ENCODE measurements at places on chromosomes 16 and 17.

GRCh38 chr16:86067936-86068335, 169.0 kb downstream of the IRF8 start:
- DNase-seq, result no peak

- DNase-seq, result no peak
Observed at GRCh38 chr17:2795441-2796163, 636 bp upstream of the RAP1GAP2 start.

GRCh38 chr16:84608282-84608681, 9.6 kb downstream of the COTL1 start:
- peak; percentile 47 for DNase-seq

DNA sequence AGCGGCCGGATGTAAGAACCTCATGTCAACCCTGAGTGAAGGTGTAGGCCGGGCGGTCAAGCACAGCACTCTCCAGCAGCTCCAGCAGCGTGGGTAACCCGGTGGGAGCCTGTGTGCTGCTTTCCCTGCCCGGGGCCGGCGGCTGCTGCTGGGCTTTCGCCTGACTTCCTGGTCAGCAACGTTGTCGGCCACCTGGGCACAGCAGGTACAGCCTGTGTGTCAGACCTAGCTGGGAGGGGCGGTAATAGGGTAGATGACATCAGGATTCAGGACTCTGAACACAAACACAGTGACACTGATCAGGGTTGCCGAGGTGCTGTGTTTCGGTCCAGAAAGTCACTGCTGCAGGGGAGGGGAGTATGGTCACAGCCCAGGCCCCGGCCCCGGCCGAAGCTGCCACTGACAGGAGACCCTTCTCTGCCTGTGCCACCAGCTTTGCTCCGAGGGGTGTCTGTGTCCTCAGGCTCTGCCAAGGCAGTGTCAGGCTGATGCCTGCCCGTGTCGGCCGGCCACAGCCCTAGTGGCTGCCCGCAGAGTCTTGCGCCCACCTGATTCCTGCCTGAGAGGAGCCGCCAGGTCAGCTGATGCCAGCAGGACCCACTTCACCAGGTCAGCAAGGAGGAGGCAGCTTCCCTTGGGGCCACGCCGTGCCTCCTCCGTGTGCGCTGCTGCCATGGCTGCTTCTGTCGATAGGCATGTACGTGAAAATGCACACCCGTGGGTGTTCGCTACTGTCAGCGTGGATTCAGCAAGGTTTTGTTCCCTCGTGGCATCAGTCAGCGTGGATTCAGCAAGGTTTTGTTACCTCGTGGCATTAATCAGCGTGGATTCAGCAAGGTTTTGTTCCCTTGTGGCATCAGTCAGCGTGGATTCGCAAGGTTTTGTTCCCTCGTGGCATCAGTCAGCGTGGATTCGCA, 9.2 kb downstream of the RAB40C start:
- DNase-seq, result no peak

DNA sequence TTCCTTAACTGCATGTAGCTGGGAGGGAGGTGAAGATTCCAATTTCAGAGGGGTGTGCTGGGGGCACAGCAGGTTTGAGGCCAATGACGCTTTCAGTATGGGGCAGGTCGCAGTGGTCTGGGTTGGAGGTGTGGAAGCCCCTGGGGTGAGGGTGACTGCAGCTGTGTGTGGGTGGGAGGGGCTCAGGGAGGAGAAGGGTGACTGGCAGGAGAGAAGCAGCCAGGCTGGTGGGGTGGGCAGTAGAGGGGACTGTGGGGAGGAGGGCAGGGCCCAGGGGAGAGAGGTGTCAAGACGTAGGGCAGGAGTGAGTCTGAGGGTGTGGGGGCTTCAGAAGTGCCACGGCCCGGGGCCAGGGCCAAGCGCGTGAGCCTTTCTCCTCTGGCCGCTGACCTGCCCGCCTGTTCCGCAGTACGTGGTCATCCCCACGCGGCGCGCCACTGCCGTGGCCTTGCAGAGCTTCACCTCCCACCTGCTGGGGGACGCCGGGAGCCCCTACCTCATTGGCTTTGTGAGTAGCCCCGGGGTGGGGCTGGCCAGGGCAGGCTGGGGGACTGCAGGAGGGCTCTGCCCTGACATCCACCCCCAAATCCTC, 19.4 kb downstream of the MYBBP1A start:
- no peak for DNase-seq

GRCh38 chr16:89446136-89446974, 44.0 kb downstream of the ANKRD11 start:
- no peak for DNase-seq

DNA sequence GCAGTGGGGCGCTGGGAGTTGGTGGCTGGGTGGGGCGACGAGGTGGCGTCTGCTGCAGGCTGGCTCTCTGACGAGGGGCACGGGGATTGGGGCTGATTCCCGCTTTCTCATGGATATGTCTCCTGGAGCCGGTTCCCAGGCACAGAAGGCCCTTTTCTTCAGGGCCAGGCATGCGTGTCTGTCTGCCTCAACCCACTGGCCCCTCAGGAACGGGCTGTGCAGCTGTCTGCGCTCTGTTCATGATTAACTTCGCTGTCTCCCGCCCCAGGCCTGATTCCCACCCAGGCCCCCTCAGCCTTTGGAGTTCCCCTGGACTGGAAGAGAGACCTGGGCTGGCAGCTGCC, 53.1 kb downstream of the RAP1GAP2 start:
- DNase-seq, result no peak

DNA sequence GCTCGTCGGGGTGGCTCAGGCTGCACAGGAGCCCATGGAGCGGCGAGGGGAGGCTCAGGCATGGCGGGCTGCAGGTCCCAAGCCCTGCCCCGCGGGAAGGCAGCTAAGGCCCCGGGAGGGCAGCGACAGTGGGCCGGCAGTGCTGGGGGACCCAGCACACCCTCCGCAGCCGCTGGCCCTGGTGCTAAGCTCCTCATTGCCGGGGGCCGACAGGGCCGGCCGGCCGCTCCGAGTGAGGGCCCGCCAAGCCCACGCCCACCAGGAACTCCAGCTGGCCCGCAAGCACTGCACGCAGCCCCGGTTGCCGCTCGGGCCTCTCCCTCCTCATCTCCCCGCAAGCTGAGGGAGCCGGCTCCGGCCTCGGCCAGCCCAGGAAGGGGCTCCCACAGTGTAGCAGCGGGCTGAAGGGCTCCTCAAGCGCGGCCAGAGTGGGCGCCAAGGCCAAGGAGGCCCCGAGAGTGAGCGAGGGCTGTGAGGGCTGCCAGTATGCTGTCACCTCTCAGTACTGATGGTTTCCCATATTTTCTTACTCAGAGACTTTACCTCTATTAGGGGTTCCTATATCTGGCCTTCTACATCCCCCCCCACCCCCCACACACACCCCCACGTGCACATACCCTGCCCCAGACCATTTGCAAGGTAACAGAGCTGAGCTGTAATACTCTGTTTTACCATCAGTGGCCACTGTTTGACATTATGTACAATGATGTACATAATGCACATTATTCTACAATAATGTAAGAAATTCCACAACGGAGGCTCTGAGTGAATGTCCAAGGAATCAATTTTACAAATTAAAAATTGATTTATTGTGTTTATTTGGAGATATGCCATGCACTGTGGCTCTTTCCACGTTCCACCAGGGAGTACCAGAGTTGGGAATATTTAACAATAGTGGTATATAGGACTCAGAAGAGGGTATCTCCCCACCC, 3.7 kb upstream of the VAT1L start:
- no peak for DNase-seq

- DNase-seq, result no peak
Observed at GRCh38 chr17:50123649-50124349, 6.2 kb downstream of the SAMD14 start.

- DNase-seq, result no peak
Observed at GRCh38 chr17:37494971-37495370, 5.3 kb downstream of the DUSP14 start.

GRCh38 chr17:55641676-55642081, 81.0 kb downstream of the TMEM100 start:
- DNase-seq, result peak; percentile 10

DNA sequence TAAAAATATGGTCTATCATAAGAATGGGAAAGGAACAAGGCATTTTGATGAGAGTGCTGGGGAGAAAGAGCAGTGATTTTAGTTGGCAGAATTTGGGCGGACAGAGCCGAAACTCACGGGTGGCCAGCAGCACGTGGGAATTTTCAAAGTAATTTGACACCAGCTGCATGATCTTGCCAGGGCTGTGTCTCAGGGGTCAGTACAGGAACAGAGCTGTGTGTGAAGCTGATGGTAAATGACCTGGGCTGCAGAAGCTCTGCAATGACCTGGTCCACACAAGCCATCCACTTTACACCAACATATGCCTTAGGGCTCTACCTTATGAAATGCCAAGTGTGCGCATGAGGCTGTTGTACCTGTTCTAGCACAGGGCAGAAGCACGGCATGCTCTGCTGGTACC, 112.0 kb downstream of the ZFHX3 start:
- no peak for DNase-seq

DNA sequence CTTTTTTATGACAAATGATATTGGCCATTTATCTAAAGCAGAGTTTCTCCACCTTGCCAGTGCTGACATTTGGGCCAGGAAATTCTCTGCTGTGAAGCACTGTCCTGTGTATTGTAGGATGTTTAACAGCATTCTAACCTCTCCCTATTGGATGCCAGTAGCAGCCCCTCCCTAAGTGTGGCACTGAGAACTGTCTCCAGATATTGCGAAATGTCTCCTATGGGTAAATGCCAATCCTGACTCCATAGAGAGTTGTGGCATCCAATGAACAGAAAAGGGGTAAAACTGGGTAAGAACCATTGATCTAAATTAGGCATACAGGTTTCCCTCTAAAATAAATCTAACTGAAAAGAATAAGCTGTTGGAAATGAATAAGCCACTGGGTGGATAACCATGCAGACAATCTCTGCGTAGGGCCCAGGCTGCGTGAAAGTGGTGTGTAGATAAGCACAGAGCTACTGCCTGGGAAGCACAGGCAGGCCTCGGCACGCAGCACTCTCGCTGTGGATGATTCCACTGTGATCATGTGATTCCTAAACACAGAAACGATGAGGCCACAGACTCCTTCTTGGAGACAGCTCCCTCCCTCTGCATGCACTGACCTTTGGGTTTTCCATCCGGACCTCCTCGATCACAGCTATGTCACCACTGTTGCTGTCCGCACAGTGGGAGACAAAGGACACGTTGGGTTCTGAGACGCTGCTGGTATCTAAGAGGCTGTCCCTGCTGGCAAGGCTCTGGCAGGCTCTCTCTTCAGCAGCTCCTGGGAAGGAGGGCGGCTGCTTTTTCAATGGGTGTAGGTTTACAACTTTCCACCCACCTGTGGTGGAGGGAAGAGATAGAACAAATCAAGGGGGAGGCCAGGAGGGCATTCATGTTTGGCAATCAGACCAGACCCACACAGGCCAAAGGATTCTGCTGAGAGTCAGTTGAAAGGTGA, 44.1 kb downstream of the GTF3C1 start:
- no peak for DNase-seq

GRCh38 chr17:57480438-57481196, 224.3 kb downstream of the MSI2 start:
- DNase-seq, result peak; percentile 40

- no peak for DNase-seq
Observed at GRCh38 chr16:78434401-78434800, 334.9 kb downstream of the WWOX start.

GRCh38 chr17:17114592-17115225, 72.5 kb downstream of the MPRIP start:
- no peak for DNase-seq

- DNase-seq, result no peak
Observed at GRCh38 chr17:28029044-28029443, 13.4 kb upstream of the NLK start.

- DNase-seq, result no peak
Observed at GRCh38 chr16:89607937-89608740, 5.3 kb upstream of the DPEP1 start.

GRCh38 chr16:17228048-17228707, 242.6 kb downstream of the XYLT1 start:
- no peak for DNase-seq

- DNase-seq, result no peak
Observed at GRCh38 chr17:55421179-55421934, at the start of gene MMD. Gene MMD (minus strand): TSS chr17:55421835. CDS start chr17:55421695, 140 bp downstream.

- no peak for DNase-seq
Observed at GRCh38 chr17:65166787-65167186, 29.6 kb downstream of the RGS9 start.

DNA sequence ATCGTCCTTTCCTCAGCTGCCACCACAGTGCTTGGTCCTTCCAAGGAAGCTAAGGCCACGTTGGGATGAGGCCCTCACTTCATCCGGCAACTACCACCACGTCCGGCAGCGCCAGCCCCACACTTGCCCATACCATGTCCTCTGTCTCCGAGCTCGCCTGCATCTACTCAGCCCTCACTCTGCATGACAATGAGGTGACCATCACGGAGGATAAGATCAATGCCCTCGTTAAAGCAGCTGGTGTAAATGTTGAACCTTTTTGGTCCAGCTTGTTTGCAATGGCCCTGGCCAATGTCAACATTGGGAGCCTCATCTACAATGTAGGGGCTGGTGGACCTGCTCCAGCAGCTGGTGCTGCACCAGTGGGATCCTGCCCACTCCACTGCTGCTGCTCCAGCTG, 44.9 kb downstream of the TTC19 start:
- DNase-seq, result no peak

- DNase-seq, result no peak
Observed at GRCh38 chr16:70682239-70683145, 3.4 kb downstream of the MTSS2 start.

Measured in bone marrow (tissue), 2 donors.